NAMALWA (cell line): ENCODE measurements at places on chromosomes 1 and 21.

DNA sequence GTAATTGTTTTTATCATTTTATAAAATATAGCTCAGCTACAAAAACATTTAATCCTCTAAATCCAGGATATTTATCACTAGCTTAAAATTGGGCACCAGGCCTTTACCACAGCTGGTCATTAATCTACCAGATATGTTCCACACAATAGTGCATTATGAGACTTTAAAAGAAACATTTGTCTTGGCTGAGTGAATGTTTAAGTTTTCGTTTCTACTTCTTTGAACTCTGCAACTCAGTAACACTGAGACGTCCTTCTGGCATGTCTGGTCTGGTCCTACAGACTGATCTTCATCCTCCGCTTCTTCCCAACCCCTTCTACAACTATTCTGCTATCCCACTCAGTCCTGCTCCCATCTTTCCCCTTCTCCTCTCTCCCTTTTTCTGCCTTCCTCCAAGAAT is 296.2 kb downstream of the NEGR1 start:
- DNase-seq: no peak

- DNase-seq: no peak
These were observed 288.4 kb upstream of the RGS18 start for GRCh38 chr1:191869790-191870312.

DNA sequence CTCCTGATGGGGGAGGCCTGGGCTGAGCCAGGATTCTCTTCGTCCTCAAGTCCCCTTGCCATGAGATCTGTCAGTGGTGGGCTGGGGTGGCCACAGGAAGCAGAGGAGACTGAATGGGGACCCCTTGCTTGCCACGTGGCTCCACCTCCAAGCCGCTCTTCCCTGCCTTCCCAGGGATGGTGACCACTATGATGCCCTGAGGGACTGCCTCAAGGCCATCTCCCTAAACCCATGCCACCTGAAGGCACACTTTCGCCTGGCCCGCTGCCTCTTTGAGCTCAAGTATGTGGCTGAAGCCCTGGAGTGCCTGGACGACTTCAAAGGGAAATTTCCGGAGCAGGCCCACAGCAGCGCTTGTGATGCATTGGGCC is 20.9 kb upstream of the TMEM222 start:
- DNase-seq: no peak

GRCh38 chr1:205271277-205271676 is 43.5 kb downstream of the TMCC2 start:
- DNase-seq: no peak

- no peak for DNase-seq
These were observed 105.1 kb downstream of the PCBP3 start for GRCh38 chr21:45748593-45748992.

- DNase-seq: peak; percentile 45
These were observed 10.7 kb downstream of the MACF1 start for GRCh38 chr1:39214998-39215873.

DNA sequence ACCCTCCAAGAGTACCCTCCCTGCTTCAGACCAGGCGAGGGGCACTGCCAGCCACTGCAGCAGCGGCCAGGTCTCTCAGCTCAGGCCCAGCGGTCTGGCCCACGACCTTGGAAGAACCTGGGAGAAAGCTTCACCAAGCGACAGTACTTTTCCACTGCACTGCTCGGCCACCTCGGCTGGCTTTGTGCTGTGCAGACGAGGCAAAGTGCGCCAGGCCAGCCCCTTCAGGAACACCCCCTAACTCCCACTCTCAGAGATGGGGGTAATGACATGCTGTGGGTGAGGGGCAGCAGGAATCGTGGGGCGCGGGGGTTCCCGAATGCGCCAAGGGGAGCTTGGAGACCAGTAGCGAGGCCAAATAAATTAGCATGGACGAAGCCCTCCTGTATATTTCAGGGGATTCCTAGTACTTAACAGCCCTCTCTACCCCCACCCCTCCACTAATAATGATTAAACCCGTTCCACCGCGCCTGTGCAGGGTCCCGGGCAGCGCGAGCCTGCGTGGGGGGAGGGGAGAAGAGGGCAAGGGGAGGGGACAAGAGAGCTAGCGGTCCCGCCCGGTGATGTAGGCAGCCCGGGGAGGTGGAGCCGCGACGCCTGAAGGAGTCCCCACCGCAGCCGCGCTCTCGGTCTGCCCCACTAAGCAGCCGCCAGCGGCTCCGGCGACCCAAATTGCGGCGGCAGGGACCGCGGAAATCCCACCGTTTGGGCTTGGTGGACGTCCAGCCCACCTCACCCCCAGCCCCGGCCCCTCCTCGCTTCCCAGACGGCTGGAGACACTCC is at the start of gene FAM43B:
Gene FAM43B (plus strand): TSS at position 629 of the 783 bp plus-strand sequence. CDS start 401 bp downstream, outside the sequence.
- no peak for DNase-seq

DNA sequence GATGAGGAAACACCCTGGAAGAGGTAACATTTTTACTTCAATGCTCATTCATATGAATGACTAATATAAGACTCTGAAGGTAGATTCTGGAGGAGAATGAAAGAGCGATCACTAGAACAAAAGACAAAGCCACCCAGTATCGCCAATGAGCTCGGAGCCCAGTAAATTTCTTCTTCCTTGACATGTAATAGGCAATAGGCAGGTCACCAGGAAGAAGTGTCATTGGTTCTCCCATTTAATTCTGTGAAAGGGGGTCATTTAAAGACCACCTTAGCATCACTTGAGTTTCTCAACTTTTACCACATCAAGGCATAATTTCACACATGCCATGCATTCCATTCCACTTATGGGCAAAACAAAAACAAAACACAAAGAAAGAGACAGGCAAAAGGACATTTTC is 7.9 kb downstream of the TNFSF18 start:
- DNase-seq: no peak

- DNase-seq: no peak
These were observed 90.2 kb downstream of the PBX1 start for GRCh38 chr1:164649146-164649545.

DNA sequence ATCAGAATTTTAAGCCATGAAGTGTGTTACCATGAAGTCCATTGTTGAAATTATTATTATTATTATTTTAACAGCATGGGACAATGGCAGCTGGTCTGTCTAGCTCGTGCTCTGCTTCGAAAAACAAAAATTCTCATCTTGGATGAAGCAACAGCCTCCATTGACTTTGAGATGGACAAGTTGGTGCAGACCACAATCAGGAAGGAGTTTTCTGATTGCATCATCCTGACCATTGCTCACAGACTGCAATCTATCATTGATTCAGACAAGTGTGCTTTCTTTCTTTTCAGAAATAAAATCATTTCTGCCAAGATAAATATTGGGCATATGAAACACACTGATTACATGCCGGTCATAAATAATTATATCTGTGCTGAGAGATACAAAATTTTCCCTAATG is 21.0 kb downstream of the HSPA13 start:
- DNase-seq: no peak

DNA sequence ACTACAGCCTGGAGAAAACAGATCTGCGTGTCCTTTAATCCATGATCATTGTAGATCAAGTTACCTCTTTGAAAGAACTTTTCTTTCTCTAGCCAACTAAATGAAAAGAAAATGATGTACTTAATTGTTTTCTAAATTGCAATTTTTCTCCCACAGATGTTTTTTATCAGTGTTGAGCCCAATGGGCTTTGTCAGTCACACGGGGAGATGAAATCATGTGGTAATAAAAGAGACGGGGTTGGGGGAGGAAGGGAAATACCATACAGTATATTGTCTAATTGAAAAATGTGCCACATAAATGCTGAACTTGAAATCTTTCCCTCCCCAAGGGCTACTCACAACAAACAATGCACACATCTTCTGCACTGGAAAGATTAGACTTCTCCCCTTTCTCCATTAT is 58.4 kb downstream of the NTMT2 start:
- no peak for DNase-seq

GRCh38 chr1:75430526-75430925 is 180.4 kb downstream of the SLC44A5 start:
- DNase-seq: no peak

DNA sequence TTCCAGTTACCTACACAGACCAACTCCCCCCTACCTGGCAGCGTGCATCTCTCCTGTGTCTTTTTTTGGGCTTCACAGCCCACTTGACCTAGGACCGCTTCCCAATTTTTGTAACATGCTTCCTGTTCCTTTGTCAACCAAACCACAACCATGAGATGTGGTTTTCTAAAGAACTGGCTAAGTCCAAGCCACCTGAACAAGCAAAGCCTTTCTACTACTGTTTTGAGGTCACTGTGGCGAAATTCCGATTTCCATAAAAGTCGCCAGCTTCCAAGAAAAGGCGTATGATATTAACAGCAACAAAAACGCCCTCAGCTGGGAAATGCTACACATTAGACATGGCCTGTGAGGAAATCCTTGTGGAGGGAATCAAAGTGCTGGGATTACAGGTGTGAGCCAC is 12.7 kb upstream of the AK2 start:
- no peak for DNase-seq

- no peak for DNase-seq
These were observed 56.2 kb upstream of the EDEM3 start for GRCh38 chr1:184810735-184811343.

DNA sequence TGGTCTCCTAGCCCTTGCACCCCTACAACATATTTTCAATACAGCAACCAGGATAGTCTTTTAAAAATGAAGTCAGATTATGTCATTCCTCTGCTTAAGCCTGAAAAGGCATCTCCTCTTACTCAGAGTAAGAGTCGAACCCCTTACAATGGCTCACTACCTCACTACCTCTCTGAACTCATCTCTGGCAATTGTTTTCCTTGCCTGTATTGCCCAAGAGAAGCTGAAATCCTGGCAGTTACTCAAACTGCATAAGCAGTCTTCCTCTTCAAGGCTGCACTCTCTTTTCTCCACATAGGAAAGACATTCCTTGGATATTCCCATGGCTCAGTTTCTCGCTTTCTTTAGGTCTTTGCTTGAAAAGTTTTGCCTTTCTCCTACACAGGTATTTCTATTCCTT is 22.7 kb downstream of the CLDN8 start:
- no peak for DNase-seq

DNA sequence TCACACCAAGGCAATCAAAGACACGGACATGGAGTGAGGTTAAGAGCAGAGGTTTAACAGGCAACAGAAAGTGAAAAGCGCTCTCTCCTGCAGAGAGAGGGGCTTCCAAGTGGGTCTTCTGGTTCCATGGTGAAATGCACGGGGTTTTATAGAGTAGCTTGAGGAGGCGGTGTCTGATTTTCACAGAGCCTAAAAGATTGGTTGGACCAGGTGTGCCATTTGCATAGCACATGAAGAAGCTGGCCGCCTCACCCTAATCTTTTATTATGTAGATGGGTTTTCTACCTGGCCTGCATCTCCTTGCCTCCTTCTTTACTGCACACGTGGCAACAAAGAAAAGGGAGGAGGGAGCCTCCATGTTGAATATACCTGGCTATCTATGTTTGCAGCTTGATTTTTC is 197.3 kb downstream of the RYR2 start:
- no peak for DNase-seq

- no peak for DNase-seq
These were observed 342 bp downstream of the DDOST start for GRCh38 chr1:20660847-20661206.

GRCh38 chr1:100266741-100267140 is 725 bp downstream of the RTCA start:
- peak; percentile 25 for DNase-seq

- DNase-seq: no peak
These were observed 8.7 kb downstream of the C1orf174 start for GRCh38 chr1:3891329-3891865.

- DNase-seq: no peak
These were observed 442.6 kb downstream of the DSCAM start for GRCh38 chr21:40404396-40404800.

DNA sequence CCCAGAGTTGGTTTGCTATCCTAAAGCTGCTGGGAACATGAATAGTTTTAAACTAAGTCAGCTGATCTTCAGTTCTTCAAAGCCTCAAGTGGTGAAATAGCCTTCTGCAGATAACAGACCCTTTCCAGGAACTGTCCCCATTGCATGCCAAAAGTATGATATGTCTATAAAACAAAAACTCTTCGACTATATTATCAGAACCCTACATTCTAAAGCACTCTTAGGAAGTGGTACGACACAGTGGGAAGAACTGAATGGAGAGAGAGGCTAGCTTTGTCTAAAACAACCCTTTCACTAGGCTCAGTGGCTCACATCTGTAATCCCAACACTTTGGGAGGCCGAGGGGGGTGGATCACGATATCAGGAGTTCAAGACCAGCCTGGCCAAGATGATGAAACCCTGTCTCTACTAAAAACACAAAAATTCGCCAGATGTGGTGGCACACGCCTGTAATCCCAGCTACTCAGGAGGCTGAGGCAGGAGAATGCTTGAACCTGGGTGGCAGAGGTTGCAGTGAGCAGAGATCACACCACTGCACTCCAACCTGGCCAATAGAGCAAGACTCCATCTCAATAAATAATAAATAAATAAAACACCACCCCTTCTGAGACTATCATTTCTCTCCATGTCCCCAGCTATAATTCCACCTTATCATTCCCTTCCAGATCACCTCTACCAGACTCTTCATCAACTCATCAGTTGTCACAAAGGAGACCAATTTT is 2.2 kb upstream of the FRRS1 start:
- no peak for DNase-seq

GRCh38 chr1:2566101-2567045 is 10.2 kb downstream of the TNFRSF14 start:
- no peak for DNase-seq

- no peak for DNase-seq
These were observed 139.0 kb downstream of the DPYD start for GRCh38 chr1:97781762-97782337.

DNA sequence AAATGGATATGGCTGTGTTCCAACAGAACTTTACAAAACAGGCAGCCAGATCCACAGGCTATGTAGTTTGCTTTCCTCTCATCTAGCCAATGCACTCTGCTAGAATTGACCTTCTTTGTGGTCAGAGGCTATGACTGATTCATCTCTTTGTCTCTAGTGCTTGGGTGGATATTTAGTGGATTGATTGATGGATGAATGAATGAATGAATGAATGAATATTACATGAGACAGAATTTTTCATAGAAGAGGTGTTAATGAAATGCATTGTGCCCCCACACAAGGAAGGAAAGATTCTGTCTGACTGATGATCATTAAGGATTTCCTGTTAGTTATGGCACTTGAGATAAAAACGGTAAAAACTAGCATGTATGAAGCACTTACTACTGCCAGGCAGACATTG is 50.5 kb upstream of the ZYG11A start:
- DNase-seq: no peak

- DNase-seq: no peak
These were observed 361.6 kb upstream of the PLD5 start for GRCh38 chr1:242886137-242886536.

- no peak for DNase-seq
These were observed 5.0 kb downstream of the HPDL start for GRCh38 chr1:45331436-45332345.

DNA sequence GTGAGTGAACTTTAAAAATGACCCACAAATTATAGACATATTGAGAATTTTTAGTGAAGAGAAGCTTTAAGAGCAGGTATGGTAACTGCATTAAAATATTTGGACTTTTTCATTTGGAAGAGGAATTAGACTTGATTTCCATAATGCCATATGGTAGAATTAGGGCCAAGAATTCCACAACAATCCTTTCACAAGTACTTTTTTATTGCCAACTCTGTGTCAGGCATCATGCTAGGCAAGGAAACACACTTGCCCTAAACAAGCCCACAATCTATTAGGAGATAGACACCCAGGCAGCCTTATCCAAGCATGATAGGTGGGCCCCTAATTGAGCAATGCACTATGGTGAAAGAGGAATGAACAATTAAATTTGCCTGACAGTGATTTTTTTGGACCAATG is 353.0 kb downstream of the TGFB2 start:
- DNase-seq: no peak
